ENCODE measurements at places on chromosomes 11 and 22.

DNA sequence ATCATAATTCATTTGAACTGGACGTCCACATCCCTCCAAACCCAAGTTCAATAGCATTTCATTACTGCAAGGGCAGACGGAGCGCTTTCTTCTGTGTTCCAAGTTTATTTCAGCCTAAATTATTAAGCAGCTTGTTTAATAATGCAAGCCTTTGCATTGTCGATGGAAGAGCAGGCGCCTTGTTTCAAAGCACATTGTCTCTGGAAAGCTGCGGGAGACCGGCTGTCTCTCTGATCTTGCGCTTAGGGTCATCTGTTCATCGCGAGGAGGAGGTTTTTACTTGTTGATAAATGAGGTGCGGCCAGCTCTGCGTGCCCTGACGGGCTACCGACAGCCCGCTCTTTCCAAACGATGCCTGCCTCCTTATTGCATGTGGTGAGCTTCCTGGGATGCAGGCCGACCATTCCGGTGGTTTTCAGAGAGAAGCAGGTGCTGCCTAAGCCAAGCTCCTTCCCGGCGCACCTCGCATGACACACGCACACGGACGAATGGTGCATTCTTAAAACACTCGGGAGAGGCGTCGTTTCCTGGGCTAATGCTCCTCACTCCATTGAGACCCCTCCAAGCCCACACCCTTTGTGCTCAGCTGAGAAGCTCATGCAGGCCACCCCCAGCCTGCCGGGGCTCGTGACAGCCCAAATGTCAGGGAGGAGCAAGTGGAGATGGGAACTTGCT, 456.9 kb downstream of the BRD1 start:
- no peak for DNase-seq

DNA sequence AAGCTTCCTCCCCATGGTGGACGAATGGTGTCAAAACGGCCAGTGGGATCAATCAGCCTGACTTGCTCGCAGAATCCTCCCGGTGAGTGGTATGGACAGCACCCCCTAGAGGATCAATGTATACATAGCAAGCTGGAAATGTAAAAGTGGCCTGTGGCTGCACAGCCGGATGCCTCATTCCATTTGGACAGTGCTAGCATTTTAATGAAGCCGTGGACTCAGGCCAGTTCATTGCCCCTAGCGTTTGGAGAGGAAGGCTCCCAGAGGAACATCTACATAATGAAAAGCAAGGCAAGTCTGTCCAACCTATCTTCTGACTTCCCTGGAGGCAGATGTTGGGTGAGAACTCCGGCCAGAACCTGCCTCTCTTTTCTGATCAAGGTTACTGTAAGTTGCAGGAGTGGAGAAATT, 942.3 kb downstream of the NTM start:
- no peak for DNase-seq

GRCh38 chr11:125933030-125933813, 12.6 kb upstream of the VSIG10L2 start:
- no peak for DNase-seq

- DNase-seq = peak; percentile 92
These were observed 23.9 kb upstream of the MICAL2 start for GRCh38 chr11:12086271-12087074.

DNA sequence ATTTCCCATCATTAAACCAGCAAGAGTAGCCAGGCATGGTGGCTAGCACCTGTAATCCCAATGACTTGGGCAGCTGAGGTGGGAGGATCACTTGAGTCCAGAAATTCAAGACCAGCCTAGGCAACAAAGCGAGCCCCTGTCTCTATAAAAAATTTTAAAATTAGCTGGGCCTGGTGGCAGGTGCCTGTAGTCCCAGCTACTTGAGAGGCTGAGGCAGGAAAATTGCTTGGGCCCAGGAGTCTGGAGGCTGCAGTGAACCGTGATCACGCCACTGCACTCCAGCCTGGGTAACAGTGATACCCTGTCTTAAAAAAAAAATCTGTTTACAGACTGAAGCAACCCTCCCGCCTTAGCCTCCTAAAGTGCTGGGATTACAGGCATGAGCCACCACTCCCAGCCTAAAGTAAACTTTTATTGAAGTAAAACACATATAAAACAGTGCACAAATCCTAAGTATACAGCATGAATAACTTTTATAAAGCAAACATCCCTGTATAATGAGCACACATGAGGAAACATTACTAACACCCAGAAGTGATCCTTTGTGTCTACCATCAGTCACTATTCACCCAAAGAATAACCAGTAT, 12.6 kb downstream of the UCP3 start:
- no peak for DNase-seq

Data from A549 (cell line).